ENCODE measurements at places on chromosomes 3 and 15.

DNA sequence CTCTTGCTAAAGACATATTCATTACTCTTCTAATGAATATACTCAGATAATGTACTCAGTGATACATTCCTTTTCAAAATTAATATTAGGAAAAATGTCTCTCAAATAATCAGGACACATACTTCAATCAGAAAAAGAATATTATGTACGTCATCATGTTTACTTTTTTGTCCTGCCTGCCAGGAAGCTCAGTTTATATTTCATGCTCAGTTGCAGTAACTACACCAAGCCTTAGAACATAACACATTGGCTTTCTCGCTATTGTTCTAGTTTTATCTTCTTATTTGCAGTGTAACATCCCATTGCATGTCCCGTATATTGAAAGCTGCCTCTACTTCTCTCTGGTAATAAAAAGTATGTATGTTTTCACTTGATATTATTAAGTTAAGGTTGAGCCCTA is 181.5 kb upstream of the LPP start:
- DNase-seq: no peak

GRCh38 chr15:25179673-25180511 is 225.1 kb downstream of the SNRPN start:
- DNase-seq: peak; percentile 1

DNA sequence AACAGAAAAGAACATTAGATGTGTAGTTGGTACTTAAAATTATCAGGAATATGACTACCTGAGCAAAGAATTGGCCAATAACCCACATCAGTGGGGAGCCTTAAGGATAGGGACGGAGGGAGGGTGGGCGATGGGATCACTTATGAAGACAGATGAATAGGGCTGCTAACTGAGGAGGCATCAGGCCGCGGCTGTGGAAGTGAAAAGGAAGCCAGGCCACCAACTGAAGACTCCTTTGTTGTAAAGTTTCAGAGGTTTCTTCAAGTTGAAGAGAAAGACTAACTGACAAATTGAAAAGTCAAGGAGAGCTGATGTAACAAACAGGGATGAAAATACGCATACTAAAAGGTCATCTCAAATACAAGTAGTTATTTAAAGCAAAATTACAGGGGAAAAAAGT is 135.6 kb upstream of the BHLHE40 start:
- DNase-seq: no peak

GRCh38 chr3:57512166-57512565 is 32.0 kb downstream of the DNAH12 start:
- no peak for DNase-seq

- no peak for DNase-seq
Observed at GRCh38 chr3:6281662-6282061, 579.3 kb upstream of the GRM7 start.

GRCh38 chr3:42250761-42251160 is 15.2 kb downstream of the CCK start:
- DNase-seq: no peak

All from transverse colon (tissue), 4 donors.